ENCODE measurements at places on chromosomes 7 and 10.

GRCh38 chr10:14261336-14261735 is 69.4 kb downstream of the FRMD4A start:
- no peak for DNase-seq

DNA sequence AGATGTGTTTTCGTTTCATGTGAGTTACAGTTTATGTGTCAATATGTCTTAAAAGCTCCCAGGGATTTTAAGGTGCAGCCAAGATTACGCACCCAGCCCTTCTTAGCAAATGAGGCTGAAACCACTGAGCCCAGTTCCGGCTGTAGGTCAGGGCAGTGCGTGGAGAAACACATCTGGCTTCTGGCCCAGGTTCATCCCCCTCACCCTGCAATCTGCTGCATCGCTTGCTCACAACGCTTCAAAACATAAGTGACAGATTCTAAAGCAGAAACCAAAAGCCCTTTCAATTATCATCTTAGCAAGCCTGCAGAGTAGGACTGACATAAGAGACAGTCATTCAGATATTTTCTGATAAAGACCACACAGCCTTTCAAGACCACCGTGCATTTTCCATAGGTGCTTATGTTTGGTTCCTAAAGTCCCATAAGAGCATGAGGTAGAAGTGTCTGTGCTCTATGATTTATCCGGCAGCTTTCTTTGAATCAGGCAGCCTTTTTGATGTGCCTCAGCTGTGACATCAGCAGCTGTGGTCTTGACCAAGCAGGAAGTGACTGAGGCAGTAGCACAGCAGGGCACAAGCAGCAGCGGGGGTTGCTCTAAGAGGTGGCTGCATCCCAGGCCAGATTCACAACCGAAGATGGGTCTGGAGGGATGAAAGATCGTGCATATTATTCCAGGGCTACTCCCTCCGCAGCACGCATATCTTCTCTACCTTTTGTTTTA is 72.1 kb upstream of the LYZL2 start:
- no peak for DNase-seq

DNA sequence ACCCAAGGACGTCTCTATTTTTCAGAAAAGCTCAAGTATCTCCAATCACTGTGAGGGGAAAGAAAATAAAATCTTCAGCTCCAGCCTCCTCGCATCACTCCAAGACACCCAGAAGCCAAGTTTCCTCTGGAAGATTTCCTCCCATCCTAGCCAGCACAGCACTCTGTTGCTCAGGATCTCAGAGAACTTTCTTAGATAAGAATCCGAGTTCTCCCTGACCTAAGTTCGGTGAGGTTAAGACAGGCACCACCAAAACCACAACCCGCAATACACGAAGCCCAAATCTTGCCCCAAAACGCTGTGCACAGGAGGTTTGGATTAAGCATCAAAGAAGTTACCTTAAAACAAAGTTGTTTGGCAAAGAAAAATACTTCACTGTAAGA is 4.2 kb downstream of the FAM53B start:
- DNase-seq = no peak

DNA sequence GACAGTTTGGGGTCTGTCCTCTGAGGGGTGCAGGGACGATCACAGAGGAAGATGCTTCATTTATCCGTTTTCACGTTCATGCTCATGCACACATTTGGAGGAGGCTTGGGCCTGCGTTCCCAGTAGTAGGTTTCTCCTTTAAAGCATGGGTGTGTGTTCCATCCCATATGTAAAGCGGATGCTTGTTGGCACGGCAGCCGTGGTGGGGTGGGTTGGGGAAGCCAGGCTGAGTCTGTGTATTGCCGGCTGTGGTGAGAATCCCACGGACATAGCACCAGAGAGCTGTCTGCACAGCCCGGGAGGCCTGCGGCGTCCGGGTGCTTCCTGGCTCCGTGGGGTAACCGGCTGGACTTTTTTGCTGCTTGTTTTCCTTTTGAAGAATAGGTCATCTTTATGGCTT is 440 bp downstream of the JAKMIP3 start:
- no peak for DNase-seq

DNA sequence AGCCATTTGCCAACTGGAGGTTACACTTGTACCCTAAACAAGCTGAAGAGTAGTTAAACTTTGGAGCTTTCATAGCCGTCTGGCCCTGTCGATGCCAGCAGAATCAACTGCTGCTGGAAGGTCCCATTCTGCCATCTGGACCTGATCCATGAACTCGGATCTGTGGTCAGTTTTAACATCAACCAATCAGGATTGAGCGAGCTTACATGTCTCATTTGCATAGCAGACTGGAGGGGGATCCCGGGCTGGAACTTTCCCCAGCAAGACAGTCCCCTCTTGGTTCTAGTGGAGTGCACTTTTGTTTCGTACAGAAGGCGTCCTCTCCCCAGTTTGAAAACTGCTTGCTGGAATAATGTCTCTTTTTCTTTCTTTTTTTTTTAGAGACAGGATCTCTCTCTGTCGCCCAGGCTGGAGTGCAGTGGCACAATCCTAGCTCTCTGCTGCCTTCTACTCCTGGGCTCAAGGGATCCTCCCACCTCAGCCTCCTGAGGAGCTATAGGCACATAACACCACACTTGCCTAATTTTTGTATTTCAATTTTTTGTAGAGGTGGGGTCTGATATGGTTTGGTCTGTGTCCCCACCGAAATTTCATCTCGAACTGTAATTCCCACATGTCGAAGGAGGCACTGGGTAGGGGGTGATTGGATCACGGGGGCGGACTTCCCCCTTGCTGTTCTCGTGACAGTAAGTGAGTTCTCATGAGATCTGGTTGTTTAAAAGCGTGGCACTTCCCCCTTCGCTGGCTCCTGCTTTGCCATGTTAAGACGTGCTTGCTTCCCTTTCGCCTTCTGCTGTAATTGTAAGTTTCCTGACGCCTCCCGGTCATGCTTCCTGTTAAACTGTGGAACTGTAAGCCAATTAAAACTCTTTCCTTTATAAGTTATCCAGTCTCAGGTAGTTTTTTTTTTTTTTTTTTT is 42.8 kb upstream of the SEPHS1 start:
- no peak for DNase-seq

- no peak for DNase-seq
Observed at GRCh38 chr10:125992254-125992653, 95.9 kb downstream of the FANK1 start.

GRCh38 chr7:96016735-96017134 is 244.4 kb downstream of the DYNC1I1 start:
- no peak for DNase-seq

DNA sequence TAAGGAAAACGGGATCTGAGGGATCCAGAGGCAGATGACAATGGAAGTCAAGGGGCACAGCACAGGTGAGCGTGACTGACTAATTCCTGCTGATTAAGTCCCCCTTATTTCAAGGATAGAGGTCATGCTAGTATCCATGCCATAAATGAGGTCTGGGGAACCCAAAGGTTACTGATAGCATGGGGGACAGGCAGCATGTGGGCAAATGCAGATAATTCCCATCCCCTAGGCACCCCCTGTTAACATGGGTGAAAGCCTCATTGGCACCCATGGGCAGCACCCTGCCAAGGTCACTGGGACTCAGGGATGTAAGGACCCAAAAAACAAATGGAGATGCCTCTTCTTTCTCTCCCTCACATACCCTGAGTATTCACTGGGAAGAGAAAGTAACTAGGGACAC is 139.7 kb downstream of the WDR11 start:
- peak; percentile 57 for DNase-seq

DNA sequence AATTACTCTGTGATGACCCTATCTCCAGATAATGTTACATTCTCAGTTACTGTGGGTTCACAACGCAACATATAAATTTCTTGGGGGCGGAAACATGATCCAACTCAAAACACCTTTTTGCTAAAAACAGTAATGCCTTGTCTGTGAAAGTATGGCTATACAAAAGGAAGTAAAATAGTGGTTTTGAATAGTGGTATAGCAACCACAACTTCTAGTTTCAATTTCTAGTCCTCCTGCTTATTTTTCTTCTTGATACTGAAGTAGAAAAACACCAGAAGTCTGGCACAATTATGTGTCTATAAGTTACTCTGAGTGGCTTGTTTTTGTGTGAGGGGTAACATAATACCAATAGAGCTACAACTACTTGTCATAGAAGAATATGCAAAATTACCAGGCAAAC is 21.5 kb upstream of the ZNF800 start:
- DNase-seq = no peak

DNA sequence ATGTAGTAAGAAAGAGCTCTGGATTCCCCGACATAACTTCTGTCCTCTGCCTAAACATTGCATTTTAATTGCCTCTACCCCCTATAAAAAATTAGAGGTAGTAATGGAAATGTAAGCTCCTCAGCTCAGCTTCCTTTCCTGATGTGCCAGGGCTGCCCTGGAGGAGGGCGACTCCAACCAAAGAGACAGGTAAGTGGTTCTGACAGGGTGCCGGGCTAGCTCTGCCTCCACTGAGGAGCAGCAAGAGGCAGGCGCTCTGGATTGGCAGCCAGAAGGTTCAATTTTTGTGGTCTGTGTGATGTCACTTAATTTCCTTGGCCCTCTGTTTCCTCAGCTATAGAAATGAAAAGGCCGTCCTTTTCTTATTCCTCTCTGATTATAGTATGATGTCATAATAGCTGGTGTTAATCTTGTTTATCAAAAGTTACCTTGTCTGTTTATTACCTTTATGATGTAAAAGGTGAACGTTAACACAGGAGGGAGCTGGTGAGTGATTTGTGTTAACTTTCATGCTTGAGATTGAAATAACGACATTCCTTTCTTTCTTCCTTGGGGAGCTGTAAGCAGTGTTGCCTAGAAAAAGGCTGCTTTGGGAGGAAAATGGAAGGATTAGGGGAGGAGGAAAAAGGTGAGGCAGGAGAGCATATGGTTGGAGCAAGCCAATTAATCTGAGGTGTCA is 51.8 kb downstream of the ANLN start:
- DNase-seq = no peak

- no peak for DNase-seq
Observed at GRCh38 chr7:21426286-21427181, 1.3 kb upstream of the SP4 start.

DNA sequence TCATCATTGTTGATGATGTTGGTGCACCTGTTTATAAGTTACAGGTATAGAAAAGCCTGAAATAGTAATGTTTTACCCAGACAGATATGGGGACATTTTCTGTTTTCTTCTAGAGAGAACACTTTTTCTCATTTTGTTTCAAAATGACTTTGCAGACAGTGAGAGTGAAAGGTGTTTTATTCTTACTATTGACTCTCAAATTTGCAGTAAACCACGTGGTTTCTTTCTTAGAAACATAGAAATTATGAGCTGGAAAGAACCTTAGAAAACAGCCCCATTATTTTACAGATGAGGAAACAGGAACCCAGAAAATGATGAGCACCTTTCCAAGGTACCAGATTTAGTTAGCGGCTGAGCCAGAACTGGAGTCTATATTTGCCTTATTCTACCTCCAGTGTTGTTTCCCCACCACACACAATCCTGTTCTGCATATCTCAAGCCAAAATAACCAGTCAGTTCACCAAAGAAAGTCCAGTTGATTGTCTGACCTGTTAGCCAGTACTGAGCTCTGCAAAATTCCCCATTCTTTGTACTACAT is 138.9 kb upstream of the AHR start:
- no peak for DNase-seq

GRCh38 chr10:117518246-117518645 is 24.3 kb upstream of the EMX2 start:
- DNase-seq = no peak

DNA sequence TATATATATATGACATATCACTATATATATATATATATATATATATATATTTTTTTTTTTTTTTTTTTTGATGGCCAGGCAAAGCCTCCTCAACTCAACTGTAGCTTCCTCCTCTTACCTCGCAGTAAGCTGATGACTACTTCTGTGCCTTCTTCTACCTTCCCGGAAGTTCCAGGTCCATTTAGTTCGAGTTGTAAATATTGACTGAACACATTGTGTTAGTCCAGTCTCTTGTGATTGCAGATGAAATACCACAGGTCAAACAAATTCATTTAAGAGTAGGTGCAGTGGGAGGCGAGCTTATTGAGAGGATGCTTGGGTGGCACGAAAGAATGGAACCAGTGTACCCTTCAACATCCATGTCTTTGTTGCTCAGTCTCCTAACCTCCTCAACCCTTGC is 144.6 kb downstream of the ST7 start:
- no peak for DNase-seq

DNA sequence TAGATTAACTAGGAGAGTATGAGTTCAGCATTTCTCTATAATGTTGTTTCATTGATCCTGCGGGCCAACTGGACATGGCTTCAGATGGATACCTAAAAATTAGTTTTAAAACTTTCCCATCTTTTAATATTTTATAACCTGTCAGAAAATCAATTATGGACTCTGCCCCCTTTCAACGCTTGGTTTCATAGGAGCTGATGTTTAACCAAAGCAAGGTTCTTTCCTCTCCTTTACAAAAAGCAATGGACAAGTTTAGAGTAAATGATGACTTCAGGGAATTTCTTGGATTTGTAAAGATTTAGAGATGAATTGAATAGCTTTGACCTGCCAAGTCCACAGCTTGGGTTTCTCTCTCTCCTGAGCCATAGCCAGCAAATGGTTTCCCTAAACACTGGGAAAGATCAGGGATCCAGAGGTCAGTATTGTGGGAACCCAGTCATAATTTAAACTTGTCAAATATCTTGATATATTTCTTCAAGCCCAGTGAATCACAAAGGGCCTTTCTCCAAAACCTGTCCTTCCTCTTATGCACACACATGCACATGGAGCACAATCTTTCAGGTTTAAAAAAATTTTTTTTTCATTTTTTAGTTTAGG is 177.1 kb downstream of the EVX1 start:
- no peak for DNase-seq
